ENCODE measurements at places on chromosomes 12 and 14.

GRCh38 chr12:132199526-132200319, 55.5 kb downstream of the NOC4L start:
- no peak for DNase-seq

- no peak for DNase-seq
These were observed 3.4 kb downstream of the GALNT16 start for GRCh38 chr14:69263364-69263763.

DNA sequence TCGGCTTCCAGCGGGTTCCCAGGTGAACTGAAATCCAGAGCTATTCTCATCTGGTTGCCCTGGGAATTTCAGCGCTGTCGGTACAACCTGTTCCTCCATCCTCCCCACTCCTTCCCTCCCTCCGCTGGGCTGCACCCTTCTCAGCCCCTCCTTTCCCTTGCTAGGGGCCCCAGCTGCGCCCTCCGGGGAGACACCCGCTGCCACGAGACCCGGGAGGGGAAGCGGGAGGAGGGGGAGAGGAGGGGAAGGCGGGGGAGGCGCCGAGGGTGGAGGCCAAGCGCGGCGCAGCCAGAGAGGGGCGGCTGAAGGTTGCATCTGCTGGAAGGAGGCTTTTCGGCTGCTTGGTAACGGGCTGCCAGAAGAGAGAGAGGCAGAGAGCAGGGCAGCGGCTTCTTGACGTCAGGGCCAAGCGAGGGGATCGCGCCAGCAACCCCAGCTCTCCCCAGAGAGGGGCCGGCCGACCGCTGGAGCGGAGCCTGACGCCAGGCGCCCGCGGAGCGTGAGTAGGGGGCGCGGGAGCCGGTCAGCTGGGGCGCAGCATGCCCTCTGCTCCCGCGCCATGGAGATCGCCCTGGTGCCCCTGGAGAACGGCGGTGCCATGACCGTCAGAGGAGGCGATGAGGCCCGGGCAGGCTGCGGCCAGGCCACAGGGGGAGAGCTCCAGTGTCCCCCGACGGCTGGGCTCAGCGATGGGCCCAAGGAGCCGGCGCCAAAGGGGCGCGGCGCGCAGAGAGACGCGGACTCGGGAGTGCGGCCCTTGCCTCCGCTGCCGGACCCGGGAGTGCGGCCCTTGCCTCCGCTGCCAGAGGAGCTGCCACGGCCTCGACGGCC, at the start of gene KCNA5:
TSS of gene KCNA5 (plus strand) at position 291 of the 831 bp plus-strand sequence. CDS start at position 560, 269 bp downstream.
- DNase-seq: no peak

- no peak for DNase-seq
These were observed 4.8 kb downstream of the PRKCH start for GRCh38 chr14:61326146-61326545.

DNA sequence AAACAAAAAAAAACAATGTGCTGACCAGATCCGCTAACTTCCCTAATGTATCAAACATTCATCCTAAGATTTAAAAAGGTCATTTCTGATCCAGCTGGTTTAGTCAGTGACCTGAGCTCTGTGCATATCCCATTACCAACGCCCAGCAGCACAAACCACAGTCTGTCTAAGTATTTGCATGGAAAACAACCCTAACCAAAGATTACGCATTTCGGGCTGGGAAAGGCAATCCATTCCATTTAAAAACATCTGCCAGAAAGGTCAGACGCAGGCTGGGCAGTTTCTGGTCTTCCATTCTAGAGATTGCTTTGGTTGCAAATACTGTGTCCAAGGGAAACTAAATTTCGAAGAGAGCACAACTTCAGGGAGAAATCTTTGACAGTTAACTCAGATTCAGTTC, 234.9 kb downstream of the FLRT2 start:
- DNase-seq: no peak

DNA sequence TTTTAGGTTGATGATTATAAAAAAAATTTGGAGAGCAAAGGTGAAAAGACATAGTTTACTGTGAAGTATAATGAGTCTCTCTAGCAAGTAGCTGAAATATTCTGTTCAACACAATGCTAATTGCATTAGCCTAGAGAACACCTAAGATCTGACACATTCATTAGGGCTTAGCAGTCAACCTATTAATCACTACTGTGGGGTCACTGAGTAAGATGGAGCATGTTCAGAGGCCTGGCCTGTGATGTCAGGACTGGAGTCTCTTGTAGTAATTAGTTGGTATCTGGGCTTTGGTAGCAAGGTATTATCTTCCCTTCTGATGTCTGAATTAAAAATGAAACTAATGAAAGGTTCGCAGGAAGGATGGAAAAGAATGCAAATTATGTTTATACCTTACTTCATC, 112.7 kb downstream of the SLC16A7 start:
- no peak for DNase-seq

DNA sequence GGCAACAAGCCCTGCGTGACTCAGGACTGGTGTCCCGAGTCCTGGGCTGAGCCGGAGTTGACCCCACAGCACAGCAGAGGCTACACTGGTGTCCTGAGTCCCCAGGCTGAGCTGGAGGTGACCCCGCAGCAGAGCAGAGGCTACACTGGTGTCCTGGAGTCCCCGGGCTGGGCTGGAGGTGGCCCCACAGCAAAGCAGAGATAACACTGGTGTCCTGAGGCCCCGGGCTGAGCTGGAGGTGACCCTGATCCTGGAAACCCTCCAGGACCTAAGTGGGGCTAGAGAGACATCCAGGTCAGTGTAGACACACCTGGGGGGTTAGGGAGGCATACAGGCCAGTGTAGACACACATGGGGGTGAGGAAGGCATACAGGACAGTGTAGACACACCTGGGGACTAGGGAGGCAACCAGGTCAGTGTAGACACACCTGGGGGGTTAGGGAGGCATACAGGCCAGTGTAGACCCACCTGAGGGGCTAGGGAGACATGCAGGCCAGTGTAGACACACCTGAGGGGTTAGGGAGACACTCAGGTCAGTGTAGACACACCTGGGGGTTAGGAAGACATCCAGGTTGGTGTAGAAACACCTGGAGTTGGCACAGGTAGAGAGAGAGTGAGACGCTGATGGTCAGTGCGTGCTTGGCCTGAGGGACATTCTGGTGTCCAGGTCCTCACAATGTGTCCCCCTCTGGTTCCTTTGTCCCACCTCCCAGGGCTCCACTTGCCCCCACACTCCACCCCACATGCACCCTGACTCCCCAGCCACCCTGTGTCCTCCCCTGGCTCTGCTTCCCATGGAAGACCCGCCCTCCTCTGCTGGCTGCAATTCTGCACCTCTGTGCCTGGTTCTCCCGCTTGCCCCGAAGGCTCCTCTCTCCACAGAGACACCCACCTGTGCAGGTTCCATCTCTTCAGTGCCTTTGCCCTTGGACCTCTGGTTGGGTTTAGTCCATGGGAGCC, 321.6 kb upstream of the SFSWAP start:
- DNase-seq: no peak

- no peak for DNase-seq
These were observed 45.5 kb downstream of the PAWR start for GRCh38 chr12:79645235-79645630.

DNA sequence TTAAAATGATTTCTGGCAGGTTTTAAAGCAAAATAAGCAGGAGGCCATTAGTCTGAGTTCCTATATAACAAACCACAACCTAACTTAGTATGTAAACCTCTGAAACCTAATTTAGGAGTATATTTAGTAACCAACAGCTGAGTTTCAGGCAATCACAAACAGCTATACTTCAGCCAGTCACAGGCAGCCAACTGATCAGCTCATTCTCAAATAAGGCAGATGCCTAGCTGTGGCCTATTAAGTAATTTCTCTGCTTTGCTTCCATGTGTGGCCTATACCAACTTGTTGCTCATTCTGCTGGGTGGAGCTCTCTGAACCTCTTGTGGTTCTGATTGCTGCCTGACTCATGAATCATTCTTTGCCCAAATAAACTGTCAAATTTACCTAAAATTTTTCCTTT, 408.9 kb upstream of the FBXO33 start:
- no peak for DNase-seq

- no peak for DNase-seq
These were observed 60.4 kb upstream of the KTN1 start for GRCh38 chr14:55519473-55520080.

DNA sequence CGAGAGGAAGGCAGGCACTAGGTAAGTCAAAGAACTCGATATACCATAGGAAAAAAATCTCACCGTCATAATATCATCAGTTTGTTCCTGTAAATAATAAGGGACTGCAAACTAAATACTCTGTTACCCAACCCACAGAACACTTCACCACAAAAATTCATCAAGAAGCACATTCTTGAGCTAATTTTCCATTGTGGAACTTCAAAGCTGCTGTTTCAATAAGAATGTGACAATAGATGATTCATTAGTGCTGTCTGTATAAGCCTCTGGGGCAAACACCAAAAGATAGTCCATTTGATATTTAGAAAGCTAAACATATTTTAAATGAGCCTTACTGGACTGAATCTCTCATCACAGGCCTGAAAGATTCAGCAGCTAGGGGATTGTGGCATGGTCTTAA, 219.4 kb downstream of the KSR2 start:
- DNase-seq: no peak

DNA sequence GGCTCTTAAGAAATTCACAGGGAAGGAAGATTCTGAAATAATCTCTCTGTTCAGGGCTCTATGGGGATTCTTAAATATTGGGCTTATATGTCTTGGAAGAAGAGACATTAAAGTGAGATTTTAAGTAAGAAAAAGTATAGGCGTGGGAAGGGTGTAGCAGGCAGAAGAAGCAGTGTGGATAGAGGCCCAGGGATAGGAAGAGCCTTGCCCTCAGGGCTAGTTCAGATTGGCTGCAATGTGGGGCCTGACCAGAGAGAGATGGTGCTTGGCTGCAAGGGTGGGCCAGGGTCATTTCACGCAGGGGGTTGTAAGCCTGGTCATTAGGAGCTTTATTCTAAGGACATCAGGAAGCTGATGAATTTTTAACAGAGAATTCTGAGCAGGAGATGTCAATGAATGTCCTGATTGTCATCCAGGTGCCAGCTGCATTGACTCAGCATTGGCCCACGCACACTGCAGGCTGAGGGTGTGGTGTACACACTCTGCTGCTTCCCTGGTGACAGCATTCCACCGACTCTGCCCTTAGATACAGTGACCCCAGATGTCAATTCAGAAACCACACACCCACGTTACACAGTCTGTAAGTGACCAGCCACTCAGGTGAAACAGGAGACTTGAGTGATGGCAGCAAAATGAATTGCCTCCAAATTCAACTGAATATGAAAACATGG, 582.5 kb downstream of the NRXN3 start:
- no peak for DNase-seq

DNA sequence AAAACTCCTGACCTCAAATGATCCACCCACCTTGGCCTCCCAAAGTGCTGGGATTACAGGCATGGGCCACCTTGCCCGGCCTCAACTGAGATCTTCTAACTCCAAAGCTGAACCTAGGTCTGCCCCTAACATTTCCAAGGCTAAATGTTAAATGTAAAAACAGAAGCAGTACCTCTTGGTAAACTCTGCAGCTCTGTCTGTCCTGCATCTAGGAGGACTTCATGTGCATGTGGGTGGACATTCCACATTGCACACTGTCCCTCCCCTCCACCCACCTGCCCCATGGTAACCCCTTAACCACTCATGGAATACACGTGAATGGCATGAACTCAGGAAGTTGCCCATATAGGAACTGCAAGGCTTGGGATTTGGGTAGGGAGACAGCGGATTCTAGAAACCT, 33.1 kb downstream of the SNX6 start:
- DNase-seq: no peak

- no peak for DNase-seq
These were observed 68.5 kb upstream of the CAPRIN2 start for GRCh38 chr12:30823156-30823699.

- no peak for DNase-seq
These were observed 281.2 kb downstream of the IPO8 start for GRCh38 chr12:30414507-30414906.

DNA sequence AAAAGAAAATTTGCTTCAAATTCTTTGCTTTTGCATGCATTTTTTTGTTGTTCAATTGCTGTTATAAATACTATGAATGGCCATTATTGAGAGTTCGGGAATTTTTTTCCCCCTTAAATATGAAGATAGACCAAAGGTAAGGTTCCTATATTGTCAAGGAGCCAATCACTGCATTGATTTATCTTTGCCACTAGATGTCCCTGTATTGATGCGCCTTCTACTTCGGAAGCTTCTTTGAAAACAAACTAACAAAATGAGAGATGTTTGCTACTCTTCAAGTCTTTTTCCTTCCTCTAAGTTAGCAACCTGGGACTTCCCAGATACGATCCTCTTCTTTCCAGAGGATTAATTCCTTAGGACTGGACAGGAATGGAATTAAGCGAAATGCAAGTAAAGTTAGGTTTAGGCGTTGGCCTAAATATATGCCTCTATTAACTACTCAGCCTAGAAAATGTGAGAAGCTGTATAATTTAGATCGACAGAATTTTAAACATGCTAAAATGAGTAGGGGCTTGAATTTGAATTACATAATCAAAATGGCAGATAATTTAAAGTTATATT, 318.1 kb downstream of the AEBP2 start:
- DNase-seq: no peak

- no peak for DNase-seq
These were observed 29.9 kb downstream of the ANO4 start for GRCh38 chr12:100824476-100824875.

- DNase-seq: no peak
These were observed 8.3 kb downstream of the TNFAIP2 start for GRCh38 chr14:103131580-103131979.

DNA sequence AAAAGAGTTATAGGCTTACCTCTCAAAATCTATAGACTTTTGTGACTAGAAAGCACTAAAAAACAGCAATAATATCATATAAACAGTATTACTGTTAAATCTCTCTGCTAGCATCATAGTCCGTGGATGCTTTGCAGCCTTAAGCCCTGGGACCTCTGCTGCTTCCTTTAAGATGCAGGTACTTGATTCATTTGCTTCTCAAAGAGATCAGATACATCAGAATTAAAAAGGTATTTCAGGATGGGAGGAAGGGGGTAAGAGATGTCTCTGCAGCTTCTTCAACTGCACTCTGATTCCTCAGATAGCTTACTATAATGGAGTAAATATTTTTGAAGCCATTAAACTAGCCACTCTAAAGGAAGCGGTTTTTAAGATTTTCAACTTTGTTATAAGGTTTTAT, 49.3 kb downstream of the PAPLN start:
- DNase-seq: no peak

DNA sequence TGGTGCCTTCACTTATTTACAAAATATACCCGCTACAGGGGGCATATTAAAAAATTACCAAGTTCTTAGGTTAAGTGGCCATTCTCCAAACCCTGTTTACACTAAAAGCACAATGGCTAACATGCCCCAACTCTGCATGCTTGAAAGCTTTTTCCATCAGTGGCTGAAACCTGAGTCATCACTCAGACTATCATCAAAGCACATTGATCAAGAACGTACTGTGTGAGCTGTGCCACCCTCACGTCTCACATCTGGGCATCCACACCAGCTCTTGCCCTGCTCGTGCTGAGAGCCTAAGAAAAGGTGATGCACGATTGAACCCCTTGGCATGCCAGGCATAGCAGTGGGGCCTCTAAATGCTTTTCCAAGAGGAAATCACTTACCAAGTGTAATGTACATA, 13.2 kb downstream of the AQP6 start:
- no peak for DNase-seq

GRCh38 chr14:53841109-53842099, 115.2 kb downstream of the BMP4 start:
- no peak for DNase-seq

GRCh38 chr12:108816652-108817335, 40.6 kb downstream of the SSH1 start:
- no peak for DNase-seq
